ENCODE measurements at places on chromosomes 7 and 10.

DNA sequence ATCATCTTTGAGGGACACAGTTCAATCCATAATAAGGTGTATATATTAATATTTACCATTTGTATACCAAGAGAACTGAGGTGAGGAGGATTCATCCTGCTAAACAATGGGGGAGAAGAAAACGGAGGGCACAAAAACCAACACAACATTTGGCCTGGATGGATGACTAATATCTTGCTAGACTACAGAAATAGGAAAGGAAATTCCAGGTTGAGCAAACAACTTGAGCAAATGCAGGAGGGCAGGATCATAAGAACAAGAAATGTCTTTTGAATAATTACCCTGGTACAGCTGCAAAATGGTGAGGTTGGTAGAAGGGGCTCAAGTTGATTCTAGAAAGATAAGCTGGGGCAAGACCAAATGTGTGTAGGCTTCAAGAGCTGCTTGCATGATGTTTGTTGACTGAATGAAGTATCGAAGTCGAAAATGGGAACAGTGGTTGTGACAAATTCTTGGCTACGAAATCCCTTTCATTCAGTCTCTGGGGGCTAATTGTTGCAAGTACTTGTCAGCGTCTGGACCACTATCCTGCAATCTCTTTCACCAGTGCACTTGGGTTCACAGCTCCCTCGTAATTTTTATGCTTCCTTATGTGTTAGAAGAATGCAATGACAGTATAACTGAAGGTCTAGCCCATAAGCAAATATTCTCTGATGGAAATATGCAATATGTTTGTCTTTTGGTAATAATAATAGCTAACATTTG lies 176.2 kb downstream of the PTEN start:
- DNase-seq, result no peak

- no peak for DNase-seq
These were observed 4.9 kb upstream of the VSIR start for GRCh38 chr10:71778071-71778825.

DNA sequence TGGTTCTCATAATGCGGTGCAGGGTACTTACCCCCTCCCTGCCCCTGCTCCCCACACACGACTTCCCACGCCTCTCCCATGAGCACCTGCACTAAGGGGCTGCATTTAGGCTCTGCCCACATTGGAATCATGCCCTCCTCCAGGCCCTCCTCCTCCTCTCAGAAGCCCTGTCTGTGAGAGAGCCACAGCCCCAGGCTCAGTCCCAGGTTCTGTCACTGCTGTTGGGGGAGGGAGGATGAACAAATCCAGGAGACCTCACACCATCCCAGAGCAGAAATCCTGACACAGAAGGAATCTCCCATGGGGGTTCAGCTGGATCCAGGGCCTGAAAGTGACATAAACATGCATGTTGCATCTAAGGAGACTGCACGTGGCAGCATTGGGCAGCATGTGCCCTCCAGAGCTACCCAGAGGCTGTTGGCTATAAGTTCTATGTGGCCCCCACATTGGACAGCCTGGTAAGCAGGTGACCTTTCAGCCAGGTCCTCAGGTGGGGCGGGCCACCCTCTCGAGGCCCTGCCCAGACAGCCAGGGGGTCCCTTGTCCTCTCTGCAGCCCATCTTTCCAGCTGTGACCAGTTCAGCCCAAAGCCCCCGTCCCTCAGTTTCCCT lies 1.6 kb upstream of the PILRA start:
- DNase-seq, result no peak

DNA sequence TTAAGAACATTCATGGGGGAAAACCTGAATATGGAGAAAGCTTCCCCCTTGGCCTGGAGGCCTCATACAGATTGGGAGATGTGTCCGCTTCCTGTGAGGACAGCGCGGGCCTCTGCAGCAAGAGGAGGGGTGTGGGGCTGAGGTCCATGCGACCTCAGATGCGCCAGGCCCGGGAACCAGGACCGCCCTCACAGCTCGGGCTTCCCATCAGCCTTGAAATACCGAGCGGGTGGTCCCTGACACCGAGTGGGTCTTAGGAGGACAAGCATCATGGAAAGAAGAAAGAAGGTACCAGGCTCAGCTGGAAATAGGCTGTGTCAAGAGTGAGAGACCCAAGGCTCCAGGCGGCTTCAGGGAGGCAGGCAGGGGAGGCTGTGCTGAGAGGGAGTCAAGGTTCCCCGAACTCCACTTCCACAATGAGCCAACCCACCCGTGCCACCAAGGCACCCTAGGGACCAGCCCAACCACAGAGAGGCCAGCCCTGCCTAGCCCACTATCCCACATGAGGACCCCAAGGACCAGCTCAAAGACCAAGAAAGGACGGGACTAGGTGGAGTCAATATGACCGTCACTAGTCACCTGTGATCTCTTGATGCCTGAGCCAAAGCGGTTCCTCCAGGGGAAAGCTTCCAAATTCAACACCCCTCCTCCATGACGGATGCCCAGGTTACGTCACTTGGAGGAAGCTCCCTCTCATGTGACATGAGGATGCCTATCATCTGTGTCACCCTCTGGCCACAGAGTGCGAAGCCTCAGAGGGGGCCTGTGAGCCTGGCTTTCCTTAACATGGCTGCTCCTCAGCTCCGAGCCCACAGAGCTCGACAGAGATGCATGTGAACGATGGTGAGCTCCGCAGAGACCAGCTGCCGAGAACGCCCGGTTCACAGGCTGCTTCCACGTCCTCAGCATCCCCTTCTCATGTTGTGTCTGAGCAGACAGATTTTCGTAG lies 103.7 kb downstream of the TCERG1L start:
- no peak for DNase-seq

GRCh38 chr10:46268076-46268881 lies 18.5 kb upstream of the ANTXRL start:
- DNase-seq, result peak; percentile 33

DNA sequence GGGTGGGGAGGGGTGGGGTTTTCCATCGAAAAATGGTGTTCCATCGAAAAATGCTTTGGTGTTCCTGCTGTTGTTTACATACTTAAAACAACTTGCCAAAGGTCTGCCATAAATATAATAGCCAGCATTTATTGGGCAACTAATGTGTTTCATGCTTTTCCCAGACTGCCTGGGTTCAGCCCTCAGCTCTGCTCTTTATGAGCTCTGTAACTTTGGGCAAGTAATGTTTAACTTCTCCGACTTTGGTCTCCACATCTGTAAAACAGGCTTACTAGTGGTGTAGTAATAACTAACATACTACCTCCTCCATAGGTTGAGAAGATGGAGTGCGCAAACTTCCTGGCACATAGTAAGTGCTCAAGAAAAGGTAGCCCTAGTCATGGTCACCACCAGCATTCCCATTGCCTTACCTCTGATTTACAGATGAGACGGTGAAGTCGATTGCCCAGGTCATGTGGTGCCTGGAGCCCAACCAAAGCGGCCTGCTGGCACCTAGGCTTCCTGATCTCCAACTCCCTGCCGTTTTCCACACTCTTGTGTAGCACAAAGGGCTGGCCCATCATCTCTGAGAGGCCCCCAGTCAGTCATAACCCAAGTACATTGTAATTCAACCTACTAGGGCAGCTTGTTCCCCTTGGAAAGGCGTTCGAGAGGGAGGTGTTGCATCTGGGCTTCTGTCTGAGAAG lies 8.9 kb downstream of the ZMIZ1 start:
- no peak for DNase-seq

All from T-helper 2 cell (primary cell).